Kidney capillary endothelial cell (primary cell): ENCODE measurements at places on chromosomes 5 and 9.

- DNase-seq: no peak
Measured at GRCh38 chr5:144487761-144488160, 317.1 kb downstream of the KCTD16 start.

- peak; percentile 93 for DNase-seq
Measured at GRCh38 chr5:83919071-83920041, 198.7 kb upstream of the HAPLN1 start.

- DNase-seq: no peak
Measured at GRCh38 chr9:123645126-123645525, 284.8 kb downstream of the DENND1A start.

DNA sequence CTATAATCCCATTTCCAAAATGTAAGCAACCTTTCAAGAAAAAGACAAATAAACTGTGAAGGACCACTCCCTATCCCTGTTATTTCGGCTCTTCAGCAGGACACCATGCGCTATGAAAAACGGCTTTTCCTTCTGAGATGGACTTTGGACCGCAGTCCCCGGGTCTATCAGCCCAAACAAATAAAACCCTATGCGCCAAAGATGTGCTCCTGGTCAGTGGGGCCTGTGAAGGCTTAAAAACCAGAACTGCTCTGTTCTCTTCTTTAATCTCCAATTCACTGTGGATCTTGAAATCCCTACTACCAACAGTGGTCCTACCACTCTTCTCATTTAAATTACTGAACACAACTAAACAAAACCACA lies 33.3 kb downstream of the RAPGEF1 start:
- no peak for DNase-seq

DNA sequence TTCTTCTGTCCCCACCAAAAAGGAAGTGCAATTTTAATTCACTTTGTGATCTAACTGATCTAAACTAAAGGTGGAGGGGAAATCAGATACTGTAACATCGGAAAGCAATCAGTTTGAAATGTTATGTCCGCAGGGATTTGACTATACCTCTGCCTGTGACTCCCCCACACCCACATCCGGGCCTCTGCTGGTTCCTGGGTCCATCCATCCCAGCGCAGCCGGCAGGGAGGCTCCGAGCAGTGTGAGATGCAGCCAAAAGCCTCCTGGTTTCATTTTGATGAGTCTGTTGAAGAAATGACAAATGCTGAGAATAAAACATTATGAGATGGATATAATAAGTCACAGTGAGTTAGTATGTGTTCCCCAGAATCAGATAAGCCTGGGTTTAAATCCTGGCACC lies 8.6 kb downstream of the FSTL4 start:
- no peak for DNase-seq

DNA sequence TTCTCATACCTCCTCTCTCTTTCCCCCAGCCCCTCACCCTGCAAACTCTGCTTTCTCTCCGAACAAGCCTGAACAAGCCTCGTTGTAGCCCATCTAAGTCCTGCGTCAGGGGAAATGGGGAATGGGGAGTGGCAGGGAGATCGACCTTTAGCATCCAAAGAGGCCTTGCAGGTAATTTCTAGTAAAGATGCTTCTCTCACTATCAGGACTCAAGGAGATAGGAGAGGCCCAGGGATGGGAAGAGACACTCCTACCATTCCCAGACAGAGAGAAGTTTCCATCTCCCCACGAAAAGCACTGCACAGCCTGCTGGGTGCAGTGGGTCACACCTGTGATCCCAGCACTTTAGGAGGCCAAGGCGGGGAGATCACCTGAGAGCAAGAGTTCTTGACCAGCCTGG lies 44.4 kb upstream of the CTNNA1 start:
- no peak for DNase-seq

DNA sequence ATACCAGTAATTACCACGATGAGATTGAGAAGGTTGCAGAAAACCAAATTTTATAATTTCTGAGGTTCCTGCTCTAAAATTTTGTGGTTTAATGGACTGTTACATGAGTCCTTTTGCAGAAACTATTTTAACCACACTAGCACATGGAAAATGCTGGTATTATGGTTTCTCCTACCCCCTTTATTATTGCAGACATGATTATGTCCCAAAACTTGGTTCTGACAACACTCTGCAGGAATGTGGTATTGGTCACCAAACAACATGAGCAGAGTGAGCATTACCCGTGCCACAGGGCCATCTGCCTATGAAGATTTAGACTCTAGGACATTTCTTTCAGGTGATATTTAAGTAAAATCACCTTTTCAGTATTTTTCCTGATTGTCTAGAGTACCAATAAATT lies 2.8 kb upstream of the ECM2 start:
- DNase-seq: no peak

GRCh38 chr9:114908104-114908622 lies 22.2 kb downstream of the TNFSF8 start:
- no peak for DNase-seq

GRCh38 chr5:108810717-108811116 lies 63.0 kb downstream of the FER start:
- DNase-seq: no peak

- DNase-seq: no peak
Measured at GRCh38 chr5:144307736-144308135, 137.1 kb downstream of the KCTD16 start.

DNA sequence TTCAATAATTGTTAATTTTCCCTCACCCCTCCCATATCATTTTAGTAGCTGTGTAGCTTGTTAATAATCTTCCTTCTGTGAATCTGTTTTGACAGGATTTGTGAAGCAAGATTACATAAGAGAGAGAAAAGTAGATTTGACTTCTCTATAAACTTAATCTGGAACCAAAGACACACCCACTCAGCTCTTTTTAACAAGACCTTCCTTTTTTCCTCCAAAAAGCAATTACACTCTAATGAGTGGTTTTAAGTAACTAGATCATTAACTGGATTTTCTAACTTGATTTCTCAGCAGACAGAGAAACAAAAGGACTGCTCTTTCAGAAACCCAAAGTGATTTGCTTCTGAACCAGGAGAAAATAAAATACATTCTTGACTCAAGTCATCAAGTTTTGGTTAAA lies 21.9 kb downstream of the RFK start:
- DNase-seq: no peak

GRCh38 chr5:41109186-41109585 lies 38.0 kb upstream of the MROH2B start:
- no peak for DNase-seq

- no peak for DNase-seq
Measured at GRCh38 chr9:95495961-95496360, 20.8 kb downstream of the PTCH1 start.

- no peak for DNase-seq
Measured at GRCh38 chr9:29773676-29774075, 2200.4 kb upstream of the C9orf72 start.

GRCh38 chr5:26719803-26720202 lies 318.6 kb downstream of the CDH9 start:
- DNase-seq: no peak

GRCh38 chr9:129241725-129242124 lies 63.7 kb upstream of the IER5L start:
- no peak for DNase-seq

DNA sequence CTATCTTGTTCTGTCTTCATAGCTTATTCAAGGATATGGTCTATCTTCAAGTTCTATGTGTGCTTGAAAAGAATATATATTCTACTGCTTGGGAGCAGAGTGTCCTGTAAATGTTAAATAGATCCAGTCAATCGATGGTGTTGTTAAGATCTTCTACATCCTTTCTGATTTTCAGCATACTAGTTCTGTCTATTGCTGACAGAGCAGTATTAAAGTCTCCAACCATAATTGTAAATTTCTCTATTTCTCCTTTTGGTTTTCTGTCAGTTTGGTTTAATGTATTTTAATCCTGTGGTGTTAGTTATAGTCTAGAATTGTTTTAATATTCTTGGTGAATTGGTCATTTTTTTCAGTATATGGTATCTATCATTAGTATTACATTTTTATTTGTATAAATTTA lies 124.0 kb upstream of the COX7C start:
- DNase-seq: no peak
